ENCODE measurements at places on chromosomes 1 and 21.

DNA sequence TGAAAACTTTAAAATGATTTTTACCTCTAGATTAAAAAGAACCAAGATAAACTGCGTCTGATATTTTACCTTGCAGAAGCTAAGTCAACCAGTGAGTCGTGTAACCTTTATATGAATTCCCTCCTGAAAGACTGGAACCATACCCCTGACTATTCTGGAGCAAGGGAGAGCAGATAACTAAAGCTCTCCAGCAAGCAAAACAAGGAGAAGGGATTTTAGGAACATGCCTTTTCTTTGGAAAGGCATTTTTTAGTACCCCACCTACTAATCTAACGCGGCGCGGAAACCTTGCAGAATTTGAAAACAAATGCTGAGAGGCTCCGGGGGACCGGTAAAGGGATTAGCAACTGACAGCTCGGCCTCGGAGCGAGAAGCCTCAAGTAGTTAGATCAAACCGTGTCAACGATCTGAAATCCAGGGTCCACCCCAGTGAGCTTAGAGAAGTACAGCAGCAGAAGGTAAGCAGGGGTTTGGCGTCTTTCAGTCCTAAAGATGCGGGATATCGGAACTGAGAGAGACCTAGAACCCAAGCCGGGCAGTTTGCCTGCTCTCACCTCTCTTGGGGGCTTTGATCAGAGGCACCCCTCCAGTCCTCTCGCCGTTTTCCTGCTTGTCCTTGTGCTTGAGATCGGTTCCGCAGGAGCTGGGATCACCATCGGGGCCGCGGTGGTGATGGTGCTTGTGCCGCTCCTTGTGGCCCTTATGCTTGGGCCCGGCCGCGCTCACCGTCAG is 954 bp downstream of the RSBN1 start:
- DNase-seq = peak; percentile 28

GRCh38 chr1:115365738-115366137 is 27.7 kb upstream of the NGF start:
- DNase-seq = no peak

GRCh38 chr1:177983077-177983476 is 13.2 kb upstream of the SEC16B start:
- DNase-seq = no peak

DNA sequence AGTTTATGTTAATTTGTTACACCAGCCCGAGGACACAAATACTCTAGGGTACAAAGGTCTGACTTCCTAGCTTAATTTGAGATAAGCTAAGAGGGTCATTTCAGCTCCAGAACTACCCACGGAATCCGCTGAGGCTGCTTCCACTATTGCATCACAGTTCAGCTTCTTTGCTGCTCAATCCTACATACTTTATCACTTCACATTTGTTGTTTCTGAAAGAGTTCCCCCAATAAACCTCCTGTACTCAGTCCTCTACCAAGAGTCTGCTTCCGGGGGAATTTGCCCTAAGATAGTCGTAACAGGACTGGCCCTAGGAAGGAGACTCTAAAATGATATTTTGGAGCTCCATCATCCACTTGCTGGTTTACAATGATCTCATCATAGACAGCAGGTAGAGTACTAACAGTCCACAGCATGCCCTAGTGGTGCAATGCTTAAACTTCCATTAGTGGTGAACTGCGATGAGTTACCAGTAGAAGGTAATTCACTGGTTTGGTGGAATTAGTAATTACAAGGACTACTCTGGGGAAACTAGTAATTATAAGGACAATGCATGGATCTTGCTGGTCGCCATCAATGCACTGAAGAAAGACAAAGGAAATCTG is 229.3 kb downstream of the USH2A start:
- DNase-seq = no peak

- no peak for DNase-seq
Observed at GRCh38 chr1:112634367-112634766, 14.7 kb downstream of the CAPZA1 start.

DNA sequence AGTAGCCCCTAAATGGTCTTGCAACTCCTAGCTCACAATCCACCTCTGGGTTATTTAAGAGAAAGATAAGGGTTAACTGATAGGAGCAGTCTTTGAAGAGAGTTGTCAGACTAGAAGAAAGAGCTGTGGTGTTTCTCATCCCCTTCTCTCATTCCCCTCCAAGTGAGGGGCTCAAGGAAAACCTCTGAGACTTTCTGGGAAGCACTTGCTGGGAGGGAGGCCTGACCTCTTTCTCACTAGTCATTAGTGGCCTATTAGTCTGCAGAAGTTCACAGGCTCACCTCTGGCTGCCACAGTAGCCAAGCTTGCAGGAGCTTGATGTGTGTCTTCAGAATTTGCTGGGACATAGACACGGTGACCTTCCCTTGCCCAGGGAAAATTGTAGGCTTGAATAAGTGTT is 6.2 kb upstream of the GPR89A start:
- DNase-seq = no peak

- DNase-seq = no peak
Observed at GRCh38 chr1:65424573-65424889, 4.1 kb downstream of the LEPR start.

GRCh38 chr1:74772945-74773344 is 40.0 kb downstream of the TYW3 start:
- no peak for DNase-seq

DNA sequence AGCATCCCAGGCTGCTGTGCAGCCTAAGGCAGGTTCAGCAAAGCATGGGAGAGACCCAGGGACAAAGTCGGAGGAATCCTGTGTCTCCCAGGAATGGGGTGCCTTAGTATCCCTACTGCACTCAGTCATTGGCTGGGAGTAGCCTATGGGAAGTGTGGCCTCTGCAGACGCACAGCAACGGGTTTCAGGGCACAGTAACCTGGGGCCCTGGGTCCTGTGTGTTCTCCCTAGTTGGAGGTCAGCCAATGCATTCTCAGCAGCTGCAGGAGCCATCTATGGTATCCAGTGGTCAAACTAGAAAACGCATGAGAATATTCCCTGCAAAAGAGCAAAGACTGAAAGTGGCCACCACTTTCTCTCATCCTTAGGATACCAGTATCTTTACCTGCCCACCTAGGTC is 13.7 kb upstream of the C1orf21 start:
- no peak for DNase-seq

GRCh38 chr1:13952985-13953384 is 253.0 kb downstream of the PRDM2 start:
- DNase-seq = no peak

DNA sequence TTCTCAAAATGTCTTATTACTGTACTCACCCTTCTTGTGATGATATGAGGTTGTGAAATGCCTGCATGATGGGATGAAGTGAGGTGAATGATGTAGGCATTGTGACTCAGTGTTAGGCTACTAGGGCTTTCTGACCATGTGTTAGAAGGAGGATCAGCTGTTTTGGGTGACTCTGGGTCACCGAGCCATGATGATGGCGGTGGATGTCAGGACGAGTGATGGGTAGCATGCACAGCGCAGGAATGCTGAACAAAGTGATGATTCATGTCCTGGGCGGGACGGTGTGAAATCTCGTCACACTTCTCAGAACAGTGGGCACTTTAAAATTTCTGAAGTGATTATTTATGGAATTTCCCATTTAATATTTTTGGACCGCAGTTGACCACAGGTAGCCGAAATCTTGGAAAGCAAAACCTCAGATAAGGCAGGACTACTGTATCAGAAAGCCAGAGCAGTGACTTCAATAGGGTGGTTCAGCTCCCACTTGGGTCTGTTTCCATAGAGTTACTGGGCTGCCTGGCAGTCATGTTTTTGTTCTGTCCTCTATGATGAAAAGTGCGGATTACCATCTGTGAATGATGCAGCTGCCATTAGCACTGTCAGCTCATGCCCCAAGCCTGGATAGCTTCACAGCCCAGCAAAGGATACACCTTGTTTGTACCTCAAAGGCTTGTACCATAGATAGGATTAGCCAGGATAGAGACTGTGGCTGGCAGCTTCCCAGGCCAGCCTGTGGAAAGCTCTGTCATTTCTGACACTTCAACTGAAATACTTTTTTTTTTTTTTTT is 26.6 kb downstream of the IL6R start:
- DNase-seq = peak; percentile 90

DNA sequence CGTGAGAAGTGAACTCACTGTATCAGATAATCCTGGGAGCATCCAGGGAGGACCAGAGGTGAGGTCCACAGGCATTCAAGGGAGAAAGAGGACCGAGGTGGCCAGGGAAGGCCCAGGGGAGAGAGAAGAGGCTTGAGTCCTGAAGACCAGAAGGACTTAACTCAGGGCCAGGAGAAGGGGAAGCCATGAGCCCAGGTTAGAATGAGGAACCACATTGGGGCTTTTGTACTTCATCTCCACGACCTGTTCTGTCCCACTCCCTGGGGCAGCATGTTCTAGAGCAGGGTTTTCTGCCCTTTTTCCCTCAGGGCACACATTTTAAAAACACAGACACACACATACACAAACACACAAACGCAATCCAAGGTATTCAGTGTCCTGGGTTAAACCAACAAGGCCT is 8.4 kb downstream of the LGR6 start:
- DNase-seq = no peak

- DNase-seq = no peak
Observed at GRCh38 chr1:29117381-29117780, 6.3 kb downstream of the TMEM200B start.

GRCh38 chr1:242530761-242531160 is 6.3 kb upstream of the PLD5 start:
- DNase-seq = no peak

DNA sequence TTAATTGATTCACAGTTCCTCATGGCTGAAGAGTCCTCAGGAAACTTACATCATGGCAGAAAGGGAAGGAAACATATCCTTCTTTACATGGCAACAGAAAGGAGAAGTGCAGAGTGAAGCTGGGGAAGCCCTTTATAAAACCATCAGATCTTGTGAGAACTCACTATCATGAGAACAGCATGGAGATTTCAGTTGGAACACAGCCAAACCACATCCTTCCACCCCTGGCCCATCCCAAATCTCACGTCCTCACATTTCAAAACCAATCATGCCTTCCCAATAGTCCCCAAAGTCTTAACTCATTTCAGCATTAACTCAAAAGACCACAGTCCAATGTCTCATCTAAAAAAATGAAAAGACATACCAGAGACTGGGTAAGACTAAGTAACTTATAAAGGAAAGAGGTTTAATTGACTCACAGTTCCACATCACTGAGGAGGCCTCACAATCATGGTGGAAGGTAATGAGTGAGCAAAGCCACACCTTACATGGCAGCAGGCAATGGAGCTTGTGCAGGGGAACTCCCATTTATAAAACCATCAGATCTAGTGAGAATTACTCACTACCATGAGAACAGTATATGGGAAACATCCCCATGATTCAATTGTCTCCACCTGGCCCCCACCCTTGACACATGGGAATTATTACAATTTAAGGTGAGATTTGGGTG is 105.2 kb downstream of the MRPL39 start:
- DNase-seq = no peak

All from RPMI7951 (cell line).